ENCODE measurements at places on chromosomes 6 and 20.
A peak's percentile ranks its signal among the peaks of the same experiment; 100 is the strongest.

GRCh38 chr6:41672016-41672415, 33.7 kb downstream of the MDFI start:
- no peak for DNase-seq

- DNase-seq: no peak
Observed at GRCh38 chr20:52585333-52585732, 386.8 kb upstream of the TSHZ2 start.

DNA sequence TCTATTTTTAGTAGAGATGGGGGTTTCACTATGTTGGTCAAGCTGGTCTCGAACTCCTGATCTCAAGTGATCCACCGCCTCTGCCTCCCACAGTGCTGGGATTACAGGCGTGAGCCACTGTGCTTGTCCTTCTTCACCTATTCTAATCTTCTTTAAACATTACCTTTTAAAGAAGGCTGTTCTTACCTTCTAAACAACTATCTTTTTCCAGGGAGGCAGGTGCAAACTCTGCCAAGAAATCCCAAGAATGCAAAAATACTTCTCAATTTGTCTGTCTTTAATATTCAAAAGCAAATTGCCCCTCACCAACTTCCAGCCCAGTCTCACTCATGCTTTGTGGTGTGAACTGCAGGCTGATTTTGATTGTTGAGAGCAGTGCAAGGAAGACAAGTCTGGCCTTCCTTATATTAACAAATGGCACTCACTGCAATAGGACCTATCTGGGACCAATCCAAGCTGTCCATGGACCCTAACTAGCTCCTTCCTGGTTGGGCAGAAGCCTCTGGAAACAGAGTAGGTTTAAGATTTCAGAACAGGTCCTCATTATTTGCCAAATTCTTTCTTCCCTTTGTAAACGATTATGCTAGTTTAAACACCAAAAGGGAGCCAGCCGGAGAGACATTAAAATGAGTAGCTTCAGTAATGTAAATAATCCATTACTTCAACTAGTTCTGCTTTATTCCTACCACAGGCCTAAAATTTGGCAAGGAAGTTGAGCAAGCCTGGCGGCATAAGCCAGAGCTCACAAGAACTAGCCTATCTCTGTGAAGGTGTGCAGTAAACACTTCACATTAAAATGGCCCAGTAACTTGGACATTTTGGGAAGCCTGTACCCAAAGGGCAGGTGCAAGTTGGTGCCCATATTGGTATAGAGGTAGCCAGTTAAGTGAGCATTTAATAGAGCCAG, 1.6 kb downstream of the SCAND1 start:
- peak; percentile 11 for DNase-seq

- DNase-seq: no peak
Observed at GRCh38 chr20:57968120-57968519, 258.3 kb upstream of the PMEPA1 start.

DNA sequence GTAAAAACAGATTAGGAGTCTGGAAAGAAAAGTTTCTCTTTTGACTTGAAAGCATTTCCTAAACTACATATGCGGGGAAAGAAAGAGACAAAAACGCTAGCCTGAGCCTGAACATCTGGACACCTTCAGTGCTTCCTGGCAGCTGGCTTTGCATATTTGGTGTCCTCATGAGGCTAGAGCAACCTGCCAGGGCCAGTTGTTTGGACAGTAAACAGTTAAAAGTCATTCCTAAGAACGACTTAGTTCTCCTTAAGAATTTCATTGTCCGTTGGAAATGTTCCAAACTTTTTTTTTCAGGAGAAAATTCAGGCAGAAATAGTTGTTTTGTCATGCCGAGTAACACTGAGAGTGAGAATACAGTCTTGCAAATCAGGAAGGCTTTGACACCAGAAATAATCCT, 199.8 kb downstream of the SMOC2 start:
- DNase-seq: no peak

- DNase-seq: no peak
Observed at GRCh38 chr6:63426844-63427243, 107.1 kb upstream of the LGSN start.

All from CD4-positive, alpha-beta T cell treated with Interleukin-4 for 4 hours (primary cell).